Lower lobe of right lung (tissue), 2 donors: ENCODE measurements at places on chromosomes 2 and 18. TPM values are rescaled to one million over a fixed set of nuclear protein-coding genes. Genes with fewer than 3 reads are reported as not detected.

The PPP1R1C gene
- total RNA-seq, result 2.9 TPM

The MSTN gene
- 0.18 TPM for total RNA-seq

The PSMA8 gene
- total RNA-seq, result not detected

The CRYGD gene
- not detected for total RNA-seq

The SEC11C gene
- total RNA-seq, result 76.3 TPM

The ZBTB7C gene
- 15.0 TPM for total RNA-seq

The CCDC68 gene
- 20.2 TPM for total RNA-seq

The RAB31 gene
- 110 TPM for total RNA-seq

The SCN9A gene
- total RNA-seq, result 13.6 TPM

The SCN2A gene
- 0.35 TPM for total RNA-seq
